ENCODE measurements at places on chromosomes 13 and 19. TPM values are rescaled to one million over a fixed set of nuclear protein-coding genes. Genes with fewer than 3 reads are reported as not detected.

GARIN5A gene
- 2.7 TPM for total RNA-seq

CFAP97D2 gene
- total RNA-seq, result not detected

TMPRSS9 gene
- total RNA-seq, result not detected

SLC25A30 gene
- total RNA-seq, result 13.3 TPM

F10 gene
- 127 TPM for total RNA-seq

ZNF112 gene
- total RNA-seq, result 8.8 TPM

MBD3L3 gene
- total RNA-seq, result not detected

CEACAM4 gene
- not detected for total RNA-seq

Measured in hepatocyte (in vitro differentiated cells).